DMS79 treated with DMSO at 0.1 percent for 48 hours (cell line): ENCODE measurements at places on chromosomes 13 and 19.
A peak's percentile ranks its signal among the peaks of the same experiment; 100 is the strongest.

- no peak for DNase-seq
Measured at GRCh38 chr13:91745967-91746366, 347.5 kb downstream of the GPC5 start.

DNA sequence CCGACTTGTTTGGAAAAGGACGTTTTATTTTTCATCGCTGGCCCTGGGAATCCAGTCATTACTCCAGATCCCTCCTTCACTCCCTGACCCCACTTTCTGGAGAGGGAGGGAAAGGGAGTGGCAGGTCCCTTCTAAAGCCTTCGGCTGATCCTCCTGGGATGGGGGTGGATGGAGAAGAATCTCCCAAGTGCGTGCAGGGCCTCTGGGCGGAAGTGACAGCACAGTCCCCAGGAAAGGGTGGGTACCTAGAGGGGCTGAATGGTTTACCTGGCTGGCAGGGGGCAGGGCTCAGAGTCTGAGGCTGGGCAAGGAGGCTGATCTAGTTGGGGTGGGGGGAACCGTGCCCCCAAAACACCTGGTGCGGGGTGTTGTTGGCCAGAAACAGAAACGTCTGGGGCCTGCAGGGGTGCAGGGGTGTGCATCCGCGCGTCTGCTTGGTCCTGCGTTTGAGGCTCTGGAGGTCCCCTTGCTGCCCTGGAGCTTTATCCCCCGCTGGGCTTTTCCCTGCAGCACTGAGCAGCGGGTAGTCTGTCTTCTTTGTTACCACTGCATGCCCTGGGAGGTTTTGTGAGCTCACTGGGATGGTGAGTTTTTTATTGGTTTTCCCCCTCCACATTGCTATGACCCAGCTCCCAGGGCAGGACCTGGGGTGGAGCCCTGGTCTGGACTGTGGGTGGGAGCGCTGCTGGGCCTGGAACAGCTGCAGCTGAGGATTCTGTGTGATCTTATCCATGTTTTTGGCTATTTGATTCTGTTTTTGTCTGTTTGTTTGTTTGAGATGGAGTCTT is 3.0 kb upstream of the ZNF628 start:
- no peak for DNase-seq

DNA sequence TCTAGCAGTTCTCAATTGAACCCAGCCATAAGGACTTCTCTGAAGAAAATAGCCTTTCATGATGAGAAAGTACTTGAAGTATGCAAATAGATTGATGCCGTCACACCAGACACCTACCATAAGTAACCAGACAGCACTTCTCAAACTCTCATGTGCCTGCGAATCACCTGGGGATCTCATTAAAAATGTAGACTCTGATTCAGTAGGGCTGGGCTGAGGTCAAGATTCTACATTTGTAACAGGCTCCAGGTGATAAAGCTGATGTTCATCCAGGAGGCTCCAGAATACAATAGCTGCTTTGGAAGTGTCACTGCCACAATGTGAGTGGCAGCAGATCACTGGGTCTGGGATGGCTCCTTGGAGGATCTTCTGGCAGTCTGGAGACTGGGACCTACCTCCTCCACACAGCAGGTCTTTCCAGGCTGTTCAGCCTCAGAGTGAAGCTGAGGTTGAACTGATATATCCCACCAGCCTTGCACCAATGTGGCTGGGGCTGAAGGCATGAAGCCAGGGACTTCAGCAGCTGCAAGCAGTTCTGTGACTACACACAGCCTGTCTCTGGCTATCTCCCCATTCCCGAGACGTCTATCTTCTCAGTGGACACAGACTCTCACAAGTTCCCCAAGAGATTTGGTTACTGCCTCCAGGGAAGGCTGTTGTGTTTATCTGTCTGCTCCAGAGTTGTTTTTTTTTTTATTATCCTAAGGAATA is 9.1 kb downstream of the MBNL2 start:
- no peak for DNase-seq

DNA sequence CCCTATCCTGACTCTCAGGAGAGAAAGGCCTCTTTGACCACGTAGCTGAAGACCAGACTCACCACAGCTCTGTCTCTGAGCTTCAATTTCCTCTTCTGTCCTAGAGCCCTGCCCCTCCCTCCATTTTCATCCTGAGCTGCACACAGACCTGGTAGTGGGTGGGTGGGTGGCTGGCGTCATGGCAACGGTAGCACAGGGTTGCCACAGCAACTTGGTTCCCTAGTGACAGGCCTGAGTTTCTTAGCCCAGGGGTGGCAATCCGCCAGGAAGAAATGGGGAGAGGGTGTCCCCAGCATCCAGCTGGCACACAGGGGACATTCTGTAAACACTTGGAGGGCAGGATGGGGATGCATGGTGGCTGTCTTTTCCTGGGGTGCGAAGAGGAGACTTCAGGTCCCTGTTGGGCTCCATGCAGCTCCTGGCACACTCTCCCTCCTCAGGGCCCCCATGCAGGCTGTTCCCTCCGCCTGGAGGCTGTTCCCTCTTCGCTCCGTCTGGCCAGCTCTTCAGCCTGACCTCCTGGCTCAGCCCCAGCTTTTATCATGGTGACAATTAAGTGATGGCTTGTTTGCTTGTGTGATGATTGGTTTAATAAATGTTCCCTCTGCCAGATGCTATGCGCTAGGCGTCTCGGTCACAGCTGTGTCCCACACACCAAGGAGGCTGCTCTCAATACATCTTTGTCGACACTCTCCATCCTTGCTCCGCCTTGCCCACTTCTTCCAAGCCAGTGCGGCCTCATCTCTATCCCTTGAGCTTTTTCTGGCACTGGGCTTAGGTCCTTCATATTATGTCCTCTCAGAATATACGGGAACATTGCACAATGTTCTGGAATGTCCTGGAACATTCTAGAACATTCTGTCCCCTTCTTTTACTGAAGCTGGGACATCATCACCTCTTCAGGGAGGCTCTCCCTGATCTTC is 7.4 kb upstream of the KLHL26 start:
- DNase-seq: peak; percentile 67

- DNase-seq: no peak
Measured at GRCh38 chr19:18204394-18205199, 755 bp upstream of the RAB3A start.

DNA sequence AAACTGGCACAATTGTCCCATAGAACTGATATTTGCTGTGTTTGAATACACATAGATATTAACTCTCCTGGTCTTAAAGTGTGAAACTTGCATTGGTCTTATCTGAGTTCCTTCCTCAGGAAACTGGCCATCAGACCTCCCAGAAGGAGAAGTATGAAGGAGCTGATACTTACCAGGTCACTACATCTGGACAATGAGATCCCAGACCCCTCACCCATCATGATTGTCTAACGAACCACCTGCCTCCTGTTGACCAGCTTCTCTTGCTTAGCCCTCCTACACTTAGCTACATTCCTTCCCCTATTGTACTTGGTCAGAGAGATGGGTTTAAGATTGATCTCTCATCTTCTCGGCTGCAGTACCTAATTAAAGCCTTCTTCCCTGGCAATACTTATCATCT is 413.3 kb downstream of the KCTD12 start:
- DNase-seq: no peak

DNA sequence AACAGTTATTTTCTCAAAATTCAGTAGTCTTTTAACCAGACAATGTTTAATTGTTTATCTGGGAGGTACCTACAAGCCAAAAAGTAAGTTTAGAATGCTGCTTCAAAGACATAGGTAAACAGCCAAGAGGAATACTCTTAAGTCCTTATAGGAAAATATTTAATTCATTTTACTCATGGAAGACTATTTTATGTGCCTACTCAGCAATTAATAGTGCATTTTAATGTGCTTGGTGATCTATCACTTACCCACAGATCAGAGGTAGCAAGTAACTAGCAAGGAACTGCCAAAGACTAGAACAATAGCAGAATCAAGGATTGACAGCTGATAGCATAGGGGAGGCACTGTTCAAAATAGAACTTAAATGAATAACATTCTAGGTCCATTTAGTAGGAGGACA is 60.4 kb downstream of the DNAJC15 start:
- DNase-seq: no peak

DNA sequence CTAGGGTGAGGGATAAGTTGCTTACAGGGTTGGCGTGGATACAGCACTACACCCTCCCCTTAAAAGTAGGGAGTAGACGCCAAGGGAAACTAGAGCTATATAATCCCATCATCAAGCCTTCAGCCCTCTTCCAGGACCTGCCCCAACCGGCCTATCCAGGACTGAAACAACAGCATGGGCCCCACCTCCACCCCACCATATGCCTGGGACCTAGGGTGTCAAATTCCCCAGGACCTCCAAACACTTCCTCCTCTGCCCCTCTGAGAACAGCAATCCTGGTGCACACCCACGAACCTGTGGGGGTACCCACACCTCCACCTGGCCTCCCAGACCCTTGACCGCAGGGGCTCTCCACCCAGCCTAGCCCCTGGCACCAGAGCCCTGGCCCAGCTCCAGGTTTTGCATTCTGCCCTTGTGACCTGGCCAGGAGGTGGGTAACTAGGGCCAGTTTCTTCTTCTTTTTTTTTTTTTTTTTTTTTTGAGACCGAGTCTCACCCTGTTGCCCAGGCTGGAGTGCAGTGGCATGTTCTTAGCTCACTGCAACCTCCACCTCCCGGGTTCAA is 1.4 kb upstream of the CYP2F1 start:
- no peak for DNase-seq

DNA sequence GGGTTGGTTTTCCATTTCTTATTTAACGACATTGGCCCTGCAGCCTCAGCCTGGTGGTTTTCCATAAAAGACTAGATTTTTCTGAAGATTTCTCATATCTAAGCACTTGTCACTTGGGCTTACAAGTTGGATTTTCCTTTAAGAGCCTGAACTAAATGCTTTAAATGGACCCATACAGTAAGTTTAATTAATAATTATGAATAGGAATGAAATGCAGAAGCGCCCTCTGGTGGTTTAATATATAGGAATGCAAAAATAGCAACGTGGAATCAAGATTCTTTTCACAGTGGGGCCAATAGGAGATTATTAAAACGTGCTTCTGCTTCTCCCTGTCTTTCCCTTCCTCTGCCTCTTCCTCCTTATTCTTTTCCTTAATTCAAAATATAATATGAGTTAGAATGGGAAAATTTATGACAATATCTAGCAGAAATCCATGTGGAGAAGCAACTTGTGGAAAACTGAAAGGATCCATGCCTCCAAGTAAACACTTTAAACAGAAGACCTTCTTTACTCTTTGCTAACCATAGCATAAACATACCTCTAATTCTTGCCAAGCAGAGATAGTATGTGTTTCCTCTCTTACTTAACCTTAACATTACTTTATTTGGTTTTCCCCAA is 324.0 kb downstream of the GPC5 start:
- no peak for DNase-seq

DNA sequence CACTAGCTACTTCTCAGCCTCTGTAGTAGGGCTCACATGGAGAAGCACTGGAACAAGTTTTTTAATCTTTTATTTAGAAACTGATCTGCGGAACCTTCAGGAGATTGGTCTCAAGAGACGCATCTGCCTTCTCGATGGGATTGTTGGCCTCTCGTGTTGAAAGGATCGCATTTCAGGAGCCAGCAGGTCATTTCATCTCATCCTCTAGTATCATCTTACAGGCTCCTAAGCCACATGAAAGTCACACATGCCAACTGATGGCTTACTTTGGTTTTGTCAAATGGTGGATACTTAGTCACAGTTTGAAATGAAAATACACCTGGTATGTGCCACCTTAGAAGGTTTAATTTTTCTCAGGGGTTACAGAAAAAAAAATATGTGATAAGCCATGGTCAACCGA is 1703.6 kb downstream of the EFNB2 start:
- no peak for DNase-seq

DNA sequence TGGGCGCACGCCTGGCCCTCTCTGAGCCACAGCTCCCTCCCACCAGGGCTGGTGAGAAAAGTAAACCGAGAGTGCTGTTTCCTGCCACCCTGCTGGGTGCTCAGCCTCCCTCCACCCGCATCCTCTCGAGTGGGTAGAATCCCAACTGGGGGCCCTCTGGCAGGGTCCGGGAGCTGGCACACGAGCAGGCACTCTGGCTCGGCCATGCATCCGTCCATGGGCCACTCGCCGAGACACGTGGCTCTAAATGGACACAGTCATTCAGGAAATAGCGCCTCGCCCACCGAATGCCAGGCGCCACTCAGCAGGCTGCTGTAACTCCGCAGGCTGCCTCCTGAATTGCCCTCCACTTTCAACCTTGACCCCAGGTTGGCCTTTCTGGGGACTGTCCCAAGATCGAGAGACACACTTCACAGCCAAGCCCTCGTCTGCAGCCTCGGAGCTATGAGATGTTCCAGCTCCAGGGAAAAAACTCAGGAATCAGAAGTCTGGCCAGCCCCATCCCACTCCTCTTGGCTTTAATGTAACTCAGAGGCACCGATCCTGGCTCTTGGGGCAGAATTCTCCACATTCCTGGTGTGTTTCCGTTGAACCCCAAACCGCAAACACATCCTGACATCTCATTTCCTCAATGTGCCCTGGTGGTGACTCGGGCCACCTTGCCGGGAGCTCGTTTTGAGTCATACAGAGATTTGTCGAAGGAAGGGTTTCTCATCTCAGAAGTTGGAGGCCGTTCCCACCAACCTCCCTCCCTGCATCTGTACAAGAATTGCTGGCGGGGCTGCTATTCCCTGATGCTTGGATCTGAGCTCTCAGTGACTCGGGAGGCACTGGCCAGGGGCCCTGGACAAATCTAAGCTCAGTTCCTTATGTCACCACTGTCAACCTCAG is 14.1 kb downstream of the KLF2 start:
- DNase-seq: no peak

- no peak for DNase-seq
Measured at GRCh38 chr13:40220299-40220935, 446.0 kb downstream of the FOXO1 start.

DNA sequence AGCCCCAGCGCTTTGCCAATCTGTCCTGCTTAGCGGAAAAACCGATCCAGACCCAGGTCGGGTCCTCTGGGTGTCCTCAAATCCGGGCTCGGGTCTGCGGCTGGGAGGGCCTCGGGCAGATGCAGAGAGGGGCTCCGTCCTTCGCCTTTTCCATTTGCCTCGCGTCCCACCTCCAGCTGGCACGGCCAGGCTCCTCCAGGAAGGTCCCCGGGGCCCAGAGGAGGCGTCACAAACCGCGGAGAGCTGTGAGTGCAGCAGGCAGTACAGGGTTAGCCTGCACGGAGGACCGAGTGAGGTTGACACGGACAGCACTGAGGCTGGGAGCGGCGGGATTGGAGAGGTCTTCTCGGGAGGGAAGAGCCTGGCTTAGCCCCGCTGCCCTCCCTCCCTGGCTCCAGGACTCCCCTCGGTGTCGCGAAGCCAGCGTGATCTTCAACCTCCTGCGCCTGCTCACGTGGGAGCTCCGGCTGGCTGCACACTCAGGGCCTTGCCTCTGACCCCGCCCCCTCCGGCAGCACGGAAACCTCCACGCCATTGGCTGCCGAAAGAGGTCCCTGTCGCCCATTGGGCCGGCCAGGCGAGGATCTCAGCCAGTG is 2.8 kb upstream of the IFNL2 start:
- DNase-seq: no peak

DNA sequence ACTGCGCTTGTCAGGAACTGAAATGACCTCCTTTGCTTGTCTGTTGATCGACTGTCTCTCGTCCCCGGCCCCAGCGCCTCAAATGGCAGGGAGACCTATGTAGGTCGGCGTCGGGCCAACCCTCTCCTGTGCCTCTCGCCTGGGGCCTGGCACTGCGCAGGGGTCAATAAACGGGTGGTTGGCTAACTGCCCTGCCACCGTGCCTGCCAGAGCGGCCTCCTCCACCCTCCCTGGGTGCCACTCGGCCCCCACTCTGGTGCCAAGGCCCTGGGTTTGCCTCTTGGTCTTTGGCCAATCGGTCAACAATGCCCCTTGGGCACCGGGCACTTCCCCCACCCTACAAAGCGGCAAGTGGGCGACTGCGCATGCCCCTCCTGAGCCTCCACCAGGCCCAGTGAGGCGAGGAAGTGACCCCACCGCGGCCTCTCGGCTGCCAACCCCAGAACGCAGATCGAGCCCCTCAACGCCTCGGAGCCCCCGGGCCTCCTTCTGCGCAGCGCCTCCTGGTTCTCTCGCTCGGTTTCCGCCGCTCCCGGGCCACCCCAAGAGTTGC is 1.1 kb downstream of the KEAP1 start:
- peak; percentile 88 for DNase-seq
